NCI-H2081 treated with DMSO at 0.1 percent for 48 hours (cell line): ENCODE measurements at places on chromosomes 3 and 15.

DNA sequence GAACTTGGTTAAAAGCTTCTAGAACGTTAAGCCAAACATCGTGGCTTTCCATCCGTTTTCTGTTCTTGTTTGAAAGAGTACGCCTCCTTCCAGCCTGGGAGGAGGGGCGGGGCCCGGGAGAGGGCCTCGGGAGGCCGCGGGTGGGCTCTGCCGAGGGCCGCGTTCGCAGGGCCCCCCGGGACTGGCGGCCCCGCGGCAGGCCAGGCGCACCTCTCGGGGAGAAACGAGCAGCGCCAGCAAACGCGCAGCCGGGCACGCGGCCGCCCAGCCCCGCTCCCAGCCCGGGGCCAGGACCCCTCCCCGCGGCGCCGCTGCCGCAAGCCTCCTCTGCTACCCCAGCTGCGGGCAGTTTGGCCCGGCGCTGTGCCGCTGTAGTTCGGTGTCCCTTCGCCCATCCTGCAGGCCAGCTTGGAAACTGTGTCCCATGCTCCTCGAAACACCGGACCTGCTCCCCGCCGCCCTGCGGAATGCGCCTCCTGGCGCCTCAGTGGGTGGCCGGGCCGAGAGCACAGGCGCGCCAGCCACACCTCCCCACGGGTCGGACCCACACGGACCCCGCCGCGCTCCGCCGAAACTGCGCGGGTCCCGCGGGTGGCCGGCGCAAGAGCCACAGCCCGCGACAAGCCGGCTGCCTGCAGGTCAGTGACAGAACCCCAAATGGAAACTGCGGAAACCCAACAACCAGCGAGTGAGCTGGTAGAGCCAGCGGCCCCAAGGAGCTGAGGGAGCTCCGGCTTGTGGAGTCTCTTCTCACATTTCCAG is 2.3 kb downstream of the OCA2 start:
- DNase-seq: no peak

GRCh38 chr15:26091184-26091583 is 228.1 kb upstream of the ATP10A start:
- DNase-seq: no peak

- DNase-seq: no peak
Observed at GRCh38 chr15:31016446-31016915, 25.1 kb upstream of the MTMR10 start.

- DNase-seq: no peak
Observed at GRCh38 chr3:143031327-143031726, 30.0 kb downstream of the U2SURP start.

- no peak for DNase-seq
Observed at GRCh38 chr3:178217479-178217878, 318.8 kb upstream of the KCNMB2 start.

DNA sequence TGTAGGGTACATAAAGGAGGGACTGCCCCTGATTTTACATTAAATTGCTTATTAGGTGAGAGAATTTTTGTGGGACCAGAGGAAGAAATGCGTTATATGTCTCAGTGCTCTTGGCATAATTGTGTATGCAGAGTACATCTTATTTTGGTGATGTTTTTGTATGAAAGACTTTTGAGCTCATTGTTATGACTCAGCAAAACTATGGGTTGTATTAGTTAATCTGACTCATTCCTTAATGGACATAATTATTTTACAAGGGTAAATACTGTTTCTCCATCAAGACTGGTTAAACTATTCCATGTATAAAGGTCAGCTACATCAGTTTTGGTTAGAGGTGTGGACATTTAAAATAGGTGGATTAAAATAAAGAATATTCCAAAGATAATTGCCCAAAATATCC is 156.8 kb downstream of the ALCAM start:
- DNase-seq: no peak

DNA sequence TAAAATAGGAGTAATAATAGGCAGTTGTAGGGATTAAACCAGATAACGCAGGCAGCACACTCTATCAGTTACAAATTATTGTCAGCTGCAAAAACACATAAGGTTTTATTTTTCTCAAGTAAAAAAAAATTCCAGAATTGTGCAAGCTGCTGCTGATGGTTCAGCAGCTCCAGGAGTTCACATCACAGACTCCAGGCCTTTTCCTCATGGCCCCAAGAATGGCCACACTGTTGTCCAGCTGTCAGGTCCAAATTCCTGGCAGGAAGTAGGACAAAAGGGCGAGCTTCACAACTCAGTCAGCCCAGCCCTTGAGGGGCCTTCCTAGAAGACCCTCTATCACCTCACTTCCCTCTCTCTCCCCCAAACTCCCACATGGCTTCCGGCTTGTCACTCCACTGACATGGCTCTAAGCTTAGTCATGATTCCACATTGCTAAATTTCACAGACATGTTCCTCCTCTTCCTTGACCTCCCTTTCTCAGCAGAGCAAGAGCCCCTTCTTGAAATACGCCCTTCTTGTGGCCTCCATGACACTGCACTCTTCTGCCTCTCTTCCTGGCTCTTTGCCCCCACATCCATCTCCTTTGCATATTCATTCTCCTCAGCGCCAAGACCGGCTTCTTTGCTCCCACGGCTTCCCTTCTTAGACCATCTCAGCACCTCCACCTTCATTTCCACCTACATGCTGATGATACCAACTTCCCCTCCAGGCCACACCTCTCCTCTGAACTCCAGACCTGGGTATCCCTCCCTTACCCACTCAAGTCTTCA is 27.4 kb upstream of the FAM174B start:
- no peak for DNase-seq

GRCh38 chr3:11120091-11120805 is 34.0 kb upstream of the HRH1 start:
- DNase-seq: no peak
